ENCODE measurements at places on chromosomes 12 and 14.

- DNase-seq: no peak
Observed at GRCh38 chr12:15151161-15152091, 69.8 kb downstream of the RERG start.

DNA sequence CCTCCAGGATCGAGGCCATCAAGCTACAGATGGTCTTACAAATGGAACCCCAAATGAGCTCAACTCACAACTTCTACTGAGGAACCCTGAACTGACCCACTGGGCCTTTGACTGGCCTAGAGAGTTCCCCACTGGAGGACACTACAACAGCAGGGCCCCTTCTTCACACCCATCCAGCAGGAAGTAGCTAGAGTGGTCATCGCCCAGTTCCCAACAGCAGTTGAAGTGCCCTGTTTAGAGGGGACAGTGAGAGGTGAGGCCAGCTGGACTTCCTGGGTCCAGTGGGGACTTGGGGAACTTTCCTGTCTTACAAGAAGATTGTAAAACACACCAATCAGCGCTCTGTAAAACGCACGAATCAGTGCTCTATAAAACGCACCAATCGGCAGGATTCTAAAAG lies 247.9 kb upstream of the BTG1 start:
- DNase-seq: no peak

DNA sequence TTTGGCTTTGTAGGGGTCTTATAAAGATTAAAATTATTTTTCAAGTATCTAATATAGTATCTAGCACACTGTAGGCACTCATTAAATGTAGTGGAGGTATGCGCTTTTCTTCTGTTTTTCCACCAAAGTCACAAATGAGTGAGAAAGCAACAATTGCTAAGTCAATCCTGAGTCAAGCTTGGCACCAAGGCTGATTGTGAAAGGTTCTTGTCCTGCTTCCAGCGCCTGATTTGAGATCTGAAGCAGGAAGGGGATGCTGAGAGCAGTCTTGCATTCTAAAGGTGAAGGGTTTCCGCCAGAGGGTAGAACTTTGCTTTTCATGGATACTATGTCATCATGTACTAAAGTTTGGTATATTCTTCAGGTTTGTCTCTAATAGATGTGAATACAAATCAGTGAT lies 64.9 kb upstream of the DAAM1 start:
- DNase-seq: no peak

GRCh38 chr14:72774141-72774540 lies 119.8 kb downstream of the DPF3 start:
- DNase-seq: no peak

DNA sequence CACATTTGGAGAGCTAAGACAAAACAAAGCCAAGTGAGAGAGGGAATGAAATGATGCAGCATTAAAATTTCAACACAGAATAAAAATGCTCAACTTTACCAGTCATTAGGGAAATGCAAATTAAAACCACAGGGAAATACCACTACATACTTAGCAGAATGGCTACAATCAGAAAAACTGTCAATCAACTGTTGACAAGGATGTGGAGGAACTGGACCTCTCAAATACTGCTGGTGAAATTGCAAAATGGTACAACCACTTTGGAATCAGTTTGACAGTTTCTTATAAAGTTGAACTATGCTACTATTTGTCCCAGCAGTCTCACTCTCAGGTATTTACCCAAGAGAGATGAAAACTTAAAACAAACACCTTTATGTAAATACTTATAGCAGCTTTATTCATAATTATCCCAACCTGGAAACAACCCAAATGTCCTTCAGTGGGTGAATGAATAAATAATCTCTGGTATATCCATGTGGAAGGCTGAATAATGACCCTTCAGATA lies 43.8 kb upstream of the KTN1 start:
- DNase-seq: no peak

DNA sequence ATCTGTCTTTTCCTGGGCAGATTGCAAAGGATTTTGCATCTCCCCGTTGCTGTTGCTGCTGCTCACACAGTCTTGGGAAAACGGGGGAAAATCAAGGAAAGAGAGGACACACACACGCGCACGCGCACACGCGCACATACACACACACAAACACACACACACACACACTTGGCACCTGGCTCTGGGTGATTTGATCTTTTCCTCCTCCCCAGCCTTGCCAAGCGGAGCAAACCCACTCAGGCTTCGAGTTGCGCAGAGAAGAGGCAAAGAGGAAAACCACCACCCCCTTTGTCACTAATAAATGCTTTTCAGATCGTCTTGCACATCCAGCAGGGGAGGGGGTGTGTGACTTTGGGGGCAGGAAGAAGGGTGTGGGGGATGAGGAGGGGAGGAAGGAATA lies 965 bp upstream of the NOS1 start:
- no peak for DNase-seq

- DNase-seq: no peak
Observed at GRCh38 chr12:113075137-113075683, 18.7 kb downstream of the DTX1 start.
